Tibial nerve (tissue), 4 donors: ENCODE measurements at places on chromosomes 1 and 21. TPM values are rescaled to one million over a fixed set of nuclear protein-coding genes. Genes with fewer than 3 reads are reported as not detected.

- no peak for DNase-seq
Observed at GRCh38 chr1:27564710-27565649, 39.0 kb downstream of the AHDC1 start.

GRCh38 chr1:236975461-236975860 lies 28.8 kb downstream of the MT1HL1 start:
- no peak for DNase-seq

DNA sequence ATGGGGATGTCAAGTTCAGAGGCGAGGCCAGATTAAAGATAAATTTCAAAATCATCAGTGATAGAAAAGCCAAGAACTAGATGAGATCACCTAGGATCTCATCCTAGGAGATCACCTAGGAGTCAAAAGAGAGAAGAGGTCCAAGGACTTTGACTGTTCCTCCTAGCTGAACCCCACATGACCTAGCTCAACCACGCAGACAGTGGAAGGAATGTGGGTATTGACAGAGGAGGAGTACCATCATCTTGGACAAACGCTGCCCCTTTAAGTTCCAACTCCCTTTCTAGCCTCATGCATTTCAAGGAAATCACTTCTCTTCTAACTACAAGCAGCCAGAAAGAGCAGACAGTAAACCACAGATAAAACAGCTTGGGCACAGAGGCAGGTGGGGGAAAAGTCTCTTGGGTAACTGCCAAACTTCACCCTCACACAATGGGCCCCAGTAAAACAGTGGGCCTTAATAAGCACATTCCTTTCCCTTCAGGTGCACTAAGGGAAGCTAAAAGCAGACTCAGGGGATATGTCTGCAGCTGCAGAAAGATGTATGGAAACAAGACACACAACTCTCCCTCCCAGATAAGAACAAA lies 12.5 kb upstream of the FAM76A start:
- DNase-seq = no peak

GRCh38 chr1:7589080-7589735 lies 181.9 kb upstream of the VAMP3 start:
- no peak for DNase-seq

- DNase-seq = no peak
Observed at GRCh38 chr1:28910379-28911115, 3.8 kb upstream of the EPB41 start.

The PRR9 gene
- total RNA-seq = not detected

DNA sequence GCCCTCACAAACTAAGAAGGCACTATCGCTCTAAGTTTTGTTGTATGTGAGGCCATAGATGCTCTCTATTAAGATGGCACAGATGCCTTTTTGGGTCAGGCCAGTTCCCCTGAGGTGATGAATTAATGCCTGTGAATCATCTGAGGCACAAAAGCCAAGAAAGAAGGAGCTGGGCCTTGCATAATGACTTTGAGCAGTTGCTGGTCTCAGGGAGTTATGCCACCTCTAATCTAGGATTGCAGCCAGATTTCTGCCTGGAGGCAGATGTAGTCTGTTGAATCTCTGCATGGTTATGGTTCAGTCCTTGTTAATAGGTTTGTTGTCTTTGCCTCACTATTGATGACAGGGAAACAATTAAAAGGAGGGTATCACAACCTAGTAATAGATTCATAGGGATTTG lies 168.1 kb upstream of the CHRM3 start:
- DNase-seq = no peak

DNA sequence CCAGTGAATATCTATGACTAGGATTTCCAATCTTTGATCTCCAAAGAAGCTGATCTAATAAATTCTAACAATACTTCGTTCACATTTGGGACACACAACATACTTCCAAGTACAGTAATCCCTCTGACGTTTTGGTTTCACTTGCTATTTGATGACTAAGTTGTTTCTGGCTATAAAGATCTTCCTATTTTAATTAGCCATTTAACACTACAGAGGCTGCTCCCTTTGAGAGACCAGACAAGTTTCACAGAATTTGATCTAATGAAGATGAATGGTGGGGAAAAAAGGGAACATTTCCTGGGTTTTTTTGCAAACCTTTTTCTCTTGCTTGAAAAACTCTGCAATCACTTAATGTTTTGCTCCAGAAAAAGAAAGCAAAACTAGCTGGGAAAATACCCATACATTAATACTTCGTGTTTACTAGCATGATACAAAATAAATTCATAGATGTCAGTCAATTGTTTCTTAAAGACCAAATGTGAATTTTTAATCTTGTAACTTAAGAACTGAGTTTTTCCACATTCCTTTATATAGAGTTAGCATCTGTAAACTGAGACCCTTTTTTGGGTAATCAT lies 28.0 kb upstream of the GLIS1 start:
- no peak for DNase-seq

DNA sequence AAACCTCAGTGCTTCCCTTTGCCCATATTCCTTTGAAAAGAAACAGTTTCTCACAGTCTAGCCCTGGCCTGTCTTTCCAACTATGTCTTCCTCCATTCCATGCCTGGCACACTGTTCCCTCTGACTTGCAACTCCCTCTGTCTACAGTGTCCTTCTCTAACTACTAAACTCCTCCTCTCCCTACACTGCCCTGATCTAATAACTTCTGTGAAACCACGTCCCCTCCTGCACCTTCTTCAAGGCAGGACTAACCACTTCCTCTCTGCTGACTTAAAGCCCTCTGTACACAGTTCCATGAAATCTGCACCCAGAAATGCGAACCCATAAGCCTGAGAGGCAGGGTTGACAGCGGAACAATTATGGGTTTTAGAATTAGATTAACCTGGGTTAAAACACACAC lies 62.2 kb upstream of the ATP1B1 start:
- DNase-seq = no peak

DNA sequence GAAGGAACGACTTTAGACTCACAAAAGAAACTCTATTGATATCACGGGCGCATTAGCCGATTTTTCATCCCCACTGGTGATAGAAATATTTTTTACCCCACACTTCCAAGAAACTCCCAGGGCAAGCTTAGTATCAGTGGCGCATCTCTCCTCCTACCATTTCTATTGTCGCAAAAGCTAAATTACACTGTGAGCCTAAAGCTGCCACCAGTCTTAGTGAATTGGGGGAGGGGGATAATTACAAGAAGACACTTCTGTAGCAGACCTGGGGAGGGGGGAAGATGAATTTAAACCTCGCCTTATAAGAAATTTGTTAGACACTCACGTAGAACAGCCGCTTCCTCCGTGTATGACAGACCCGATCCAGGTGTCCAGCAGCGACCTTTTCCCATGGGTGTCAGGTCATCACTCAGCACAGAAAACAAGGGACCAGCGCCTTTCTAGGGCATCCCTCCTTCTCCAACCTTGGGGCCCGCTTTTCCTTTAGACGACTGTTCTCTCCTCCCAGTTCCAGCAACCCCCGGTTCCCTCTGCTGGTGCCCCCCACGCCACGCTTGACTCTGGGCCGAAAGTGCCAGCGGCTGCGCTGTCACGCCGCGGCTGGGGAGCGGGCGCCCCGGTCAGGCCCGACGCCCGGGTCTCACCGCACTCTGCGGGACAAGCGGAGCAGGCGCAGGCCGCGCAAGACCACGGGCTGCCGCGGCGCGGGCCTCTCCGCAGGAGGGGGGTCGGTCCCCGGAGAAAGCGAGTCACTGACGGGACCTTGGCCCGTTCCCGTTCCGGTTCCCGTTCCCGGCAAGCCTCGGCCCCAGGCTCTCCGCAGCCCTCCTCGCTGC lies 821 bp downstream of the PHC2 start:
- no peak for DNase-seq

The TMCO1 gene
- 51.1 TPM for total RNA-seq
